ENCODE measurements at places on chromosomes 11 and 22.

DNA sequence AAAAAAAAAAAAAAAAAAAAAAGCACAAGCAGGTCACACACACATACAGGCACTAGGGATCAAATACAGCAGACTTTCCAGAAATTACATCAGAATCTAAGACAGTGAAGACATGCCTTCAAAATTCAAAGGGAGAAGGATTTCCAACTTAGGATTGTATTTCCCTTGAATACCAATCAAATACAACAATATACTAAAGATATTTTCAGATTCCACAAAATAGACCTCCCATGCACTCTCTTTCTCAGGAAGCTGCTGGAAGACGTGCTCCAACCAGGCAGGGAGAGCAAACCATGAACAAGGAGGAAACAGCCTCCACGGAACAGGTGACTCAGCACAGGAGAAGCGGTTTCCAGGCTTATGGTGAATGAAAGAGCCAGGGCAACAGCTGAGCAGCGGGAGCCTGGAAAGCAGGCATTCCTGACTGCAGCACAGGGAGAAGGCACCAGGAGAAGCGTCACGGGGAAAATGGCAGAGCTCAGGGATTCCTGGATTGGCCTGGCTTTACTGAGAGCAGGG is 32.0 kb downstream of the TMEM184B start:
- no peaks in the 10 kb centered on the region for H3K27me3 ChIP-seq
- peak overlapping the region; percentile 49 for H3K27ac ChIP-seq
- H3K36me3 ChIP-seq = peaks cover 10% of the 10 kb centered on the region

DNA sequence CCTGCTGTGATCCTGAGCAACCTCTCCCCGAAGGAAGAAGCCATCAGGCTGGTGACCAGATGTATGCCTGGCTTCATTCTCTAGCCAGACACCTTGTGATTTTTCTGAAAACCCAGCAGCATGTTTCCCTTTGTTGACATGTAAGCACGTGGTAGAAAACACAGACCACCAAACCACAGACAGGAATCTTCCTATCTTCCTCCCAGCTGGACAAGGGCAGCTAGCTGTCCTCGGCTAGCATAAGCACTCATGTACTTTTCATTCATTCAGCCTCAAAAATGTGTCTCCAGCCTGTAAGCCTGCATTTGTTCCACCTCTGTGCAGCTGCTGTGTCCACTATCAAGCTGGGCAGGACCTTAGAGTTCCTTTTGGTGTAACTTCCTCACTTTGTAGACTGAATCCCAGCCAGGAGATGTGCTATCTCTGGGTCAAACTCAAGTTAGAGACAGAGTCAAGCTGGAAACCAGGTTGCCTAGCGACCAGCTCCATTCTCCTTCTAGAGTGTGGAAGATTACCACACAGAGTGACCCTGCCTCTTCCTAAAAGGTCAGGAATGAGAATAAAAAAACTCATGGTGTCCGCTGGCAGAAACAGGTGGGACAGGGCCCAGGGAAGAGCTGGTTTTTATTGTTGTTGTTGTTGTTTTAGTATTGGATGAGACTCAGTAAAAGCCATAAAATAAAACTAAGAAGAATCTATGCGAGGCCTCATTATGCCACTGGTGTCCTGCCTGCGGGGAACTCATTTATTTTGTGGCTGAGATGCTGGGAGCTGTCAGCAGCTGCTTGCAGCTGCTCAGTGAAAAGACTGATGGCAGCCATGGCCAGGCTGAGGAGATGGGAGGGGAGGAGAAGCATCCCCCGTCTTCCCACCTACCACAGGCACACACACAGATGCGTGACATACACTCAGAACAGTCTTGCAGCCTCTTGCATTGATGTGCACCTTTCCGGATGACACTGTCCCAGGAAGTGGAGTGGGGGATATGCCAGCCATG is 7.4 kb upstream of the CLMP start:
- no peak overlapping the region for H3K4me3 ChIP-seq
- peak; percentile 38 for DNase-seq
- H3K27ac ChIP-seq = peak overlapping the region; percentile 38

GRCh38 chr11:118929501-118930093 is 3.9 kb upstream of the BCL9L start:
- H3K27ac ChIP-seq = peak overlapping the region; percentile 70
- H3K4me3 ChIP-seq = peak overlapping the region; percentile 80
- peak; percentile 89 for DNase-seq

DNA sequence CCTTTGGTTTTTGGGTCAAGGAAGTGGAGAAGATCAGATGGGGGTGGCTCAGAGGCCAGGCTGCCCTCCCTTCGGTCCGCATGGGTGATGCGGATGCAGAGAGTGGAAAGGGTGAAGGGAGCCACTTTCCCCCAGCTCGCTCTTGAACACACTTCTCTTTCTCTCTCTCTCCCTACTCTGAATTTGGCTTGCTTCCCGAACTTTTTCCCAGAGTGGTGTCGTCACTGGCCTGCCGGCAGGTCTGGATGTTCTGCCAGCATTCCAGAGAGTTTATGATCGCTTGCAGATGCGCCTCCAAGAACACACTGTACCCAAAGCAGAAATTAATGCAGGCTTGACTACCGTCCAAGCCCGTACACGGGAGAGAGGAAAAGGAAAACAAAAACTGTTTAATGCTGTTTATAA is 103.2 kb downstream of the ZBTB16 start:
- H3K4me1 ChIP-seq = peaks cover 35% of the 10 kb centered on the region
- no peak for DNase-seq
- H3K36me3 ChIP-seq = peaks cover 5% of the 10 kb centered on the region
- no peak overlapping the region for H3K27ac ChIP-seq
- no peak overlapping the region for H3K4me3 ChIP-seq

GRCh38 chr11:110951037-110951949 is 239.1 kb upstream of the ARHGAP20 start:
- H3K27ac ChIP-seq = no peak overlapping the region
- no peak overlapping the region for H3K4me3 ChIP-seq
- DNase-seq = no peak
- no peaks in the 10 kb centered on the region for H3K36me3 ChIP-seq
- H3K27me3 ChIP-seq = no peaks in the 10 kb centered on the region

- peak within 1 kb of the TSS; percentile 66 for H3K4me3 ChIP-seq
- DNase-seq = no peak
- peaks cover 9% of the 10 kb centered on the region for H3K27me3 ChIP-seq
- H3K36me3 ChIP-seq = no peaks in the 10 kb centered on the region
- no peak within 1 kb of the TSS for H3K27ac ChIP-seq
Observed at GRCh38 chr22:50058061-50058905, at the start of gene TTLL8. TSS of gene TTLL8 (minus strand) at chr22:50058298.

GRCh38 chr11:24131698-24132097 is 365.2 kb upstream of the LUZP2 start:
- H3K27me3 ChIP-seq = no peaks in the 10 kb centered on the region
- H3K36me3 ChIP-seq = no peaks in the 10 kb centered on the region
- H3K4me3 ChIP-seq = no peak overlapping the region
- no peak for DNase-seq
- no peak overlapping the region for H3K27ac ChIP-seq

Measured in neuronal stem cell (in vitro differentiated cells).